Activated CD4-positive, alpha-beta T cell treated with anti-CD3 and anti-CD28 coated beads, Interleukin-2, amount 50 U/mL, for 4 hours (primary cell): ENCODE measurements at places on chromosomes 2 and 18.

DNA sequence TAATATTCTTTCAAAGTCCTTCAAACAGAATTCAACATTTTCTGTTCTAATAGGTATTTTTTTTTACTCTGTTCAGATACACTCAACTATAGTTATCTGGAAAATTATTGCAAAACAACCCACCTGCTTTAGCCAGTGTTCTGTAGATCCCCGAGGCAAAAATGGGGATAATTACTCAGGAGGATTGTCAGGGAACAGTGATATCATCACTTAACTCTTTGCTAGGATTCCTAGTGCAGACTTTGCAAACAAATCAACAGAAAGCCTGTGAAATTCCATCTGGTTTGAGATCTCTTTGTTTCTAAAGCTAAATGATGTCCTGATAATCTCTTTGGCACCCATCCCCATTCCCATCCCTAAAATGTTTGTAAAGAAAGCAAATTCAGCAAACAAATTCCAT, 413.6 kb upstream of the MEIS1 start:
- no peak for DNase-seq

DNA sequence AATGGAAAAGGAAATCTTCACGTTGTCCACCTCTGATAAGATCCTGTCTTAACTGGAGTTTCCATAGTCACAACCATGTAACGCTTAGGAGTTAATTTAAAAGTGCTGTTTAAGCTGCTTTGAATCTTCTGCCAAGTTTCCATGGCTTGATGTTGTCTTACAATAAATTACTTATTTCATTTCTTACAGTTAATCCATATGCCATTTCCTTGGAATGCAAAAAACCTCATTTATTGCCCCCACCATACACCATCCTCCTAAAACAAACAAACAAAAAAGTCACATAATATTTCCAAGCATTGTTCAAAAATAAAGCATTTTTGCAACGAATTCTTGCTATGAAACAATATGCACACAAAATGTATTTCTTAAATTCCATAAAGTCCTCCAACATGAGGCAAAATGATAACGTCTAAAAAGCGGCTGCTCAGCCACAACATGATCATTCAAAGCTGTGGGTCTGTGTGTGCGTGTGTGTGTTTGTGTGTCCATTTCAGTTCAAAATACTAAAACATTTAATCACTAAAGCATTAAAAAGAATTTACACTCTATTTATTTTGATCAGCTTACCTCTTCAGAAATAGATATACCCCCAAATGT, 46.8 kb upstream of the PXDN start:
- no peak for DNase-seq

- DNase-seq = no peak
Measured at GRCh38 chr2:82124629-82125028, 1820.1 kb upstream of the LRRTM1 start.

DNA sequence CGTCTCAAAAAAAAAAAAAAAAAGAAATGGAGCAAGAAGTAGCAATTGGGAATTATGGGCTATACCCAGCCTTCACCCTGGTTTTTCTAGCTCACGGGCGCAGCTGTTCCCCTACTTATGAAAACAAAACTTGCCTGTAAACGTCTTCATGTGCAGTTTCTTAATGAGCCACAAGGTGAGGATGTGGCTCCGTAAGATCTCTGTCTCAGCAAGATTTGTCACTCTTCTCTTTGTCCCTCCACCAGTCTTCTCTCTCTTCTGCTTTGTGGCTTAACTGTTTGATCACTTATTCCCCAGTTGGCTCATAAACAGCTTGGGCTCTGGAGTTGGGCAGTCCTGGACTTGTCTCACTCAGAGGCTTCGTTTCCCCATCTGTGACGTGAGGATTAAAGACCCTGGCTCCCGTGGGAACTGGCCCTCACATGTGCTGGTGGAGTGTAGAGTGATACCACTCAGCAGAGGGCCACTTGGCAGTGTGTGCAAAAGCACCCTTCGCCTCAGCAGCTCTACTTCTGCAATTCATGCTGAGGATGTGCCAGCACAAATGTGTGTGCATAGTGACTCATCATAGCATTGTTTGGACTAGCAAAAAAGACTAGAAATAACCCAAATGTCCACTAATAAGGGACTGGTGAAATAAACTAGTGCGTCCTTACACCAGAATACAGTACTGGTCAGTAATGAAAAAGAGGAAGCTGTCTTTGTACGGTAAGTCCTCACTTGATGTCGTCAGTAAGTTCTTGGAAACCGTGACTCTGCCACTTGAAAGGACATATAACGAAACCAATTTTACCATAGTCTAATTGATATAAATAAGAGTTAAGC, 8.7 kb downstream of the CEP68 start:
- peak; percentile 21 for DNase-seq

GRCh38 chr2:16194931-16195680, 254.8 kb downstream of the MYCN start:
- DNase-seq = no peak

GRCh38 chr2:203578759-203579643, 43.9 kb upstream of the RAPH1 start:
- no peak for DNase-seq

DNA sequence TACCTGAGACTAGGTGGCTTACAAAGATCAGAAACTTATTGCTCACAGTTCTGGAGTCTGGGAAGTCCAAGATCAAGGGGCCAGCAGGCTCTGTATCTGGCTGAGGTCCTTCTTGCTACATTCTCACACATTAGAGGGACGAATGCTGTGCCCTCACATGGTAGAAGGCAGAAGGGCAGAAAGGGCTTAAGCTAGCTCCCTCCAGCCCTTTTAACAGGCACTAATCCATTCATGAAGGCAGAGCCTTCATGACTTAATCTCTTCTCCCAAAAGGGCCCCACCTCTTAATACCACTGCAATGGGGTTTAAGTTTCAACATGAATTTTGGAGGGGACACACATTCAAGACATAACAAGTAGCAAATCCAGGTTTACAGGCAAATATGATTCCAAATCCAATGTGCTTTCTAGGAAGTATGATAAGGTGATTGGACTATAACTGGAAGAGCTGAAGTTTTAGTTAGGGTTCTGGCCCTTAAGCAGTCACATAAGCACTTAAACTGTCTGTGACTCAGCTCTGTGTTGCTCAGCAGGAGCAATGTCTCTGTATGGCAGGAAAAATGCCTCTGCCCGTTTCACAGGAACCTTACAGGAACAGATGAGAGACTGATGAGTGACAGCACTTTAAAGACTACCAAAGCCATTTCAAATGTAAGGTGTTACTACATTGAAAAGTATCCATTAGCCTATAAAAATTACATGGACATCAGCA, 119.6 kb upstream of the PTPRM start:
- no peak for DNase-seq

GRCh38 chr2:131093696-131094462, 619 bp upstream of the FAM168B start:
- DNase-seq = no peak

DNA sequence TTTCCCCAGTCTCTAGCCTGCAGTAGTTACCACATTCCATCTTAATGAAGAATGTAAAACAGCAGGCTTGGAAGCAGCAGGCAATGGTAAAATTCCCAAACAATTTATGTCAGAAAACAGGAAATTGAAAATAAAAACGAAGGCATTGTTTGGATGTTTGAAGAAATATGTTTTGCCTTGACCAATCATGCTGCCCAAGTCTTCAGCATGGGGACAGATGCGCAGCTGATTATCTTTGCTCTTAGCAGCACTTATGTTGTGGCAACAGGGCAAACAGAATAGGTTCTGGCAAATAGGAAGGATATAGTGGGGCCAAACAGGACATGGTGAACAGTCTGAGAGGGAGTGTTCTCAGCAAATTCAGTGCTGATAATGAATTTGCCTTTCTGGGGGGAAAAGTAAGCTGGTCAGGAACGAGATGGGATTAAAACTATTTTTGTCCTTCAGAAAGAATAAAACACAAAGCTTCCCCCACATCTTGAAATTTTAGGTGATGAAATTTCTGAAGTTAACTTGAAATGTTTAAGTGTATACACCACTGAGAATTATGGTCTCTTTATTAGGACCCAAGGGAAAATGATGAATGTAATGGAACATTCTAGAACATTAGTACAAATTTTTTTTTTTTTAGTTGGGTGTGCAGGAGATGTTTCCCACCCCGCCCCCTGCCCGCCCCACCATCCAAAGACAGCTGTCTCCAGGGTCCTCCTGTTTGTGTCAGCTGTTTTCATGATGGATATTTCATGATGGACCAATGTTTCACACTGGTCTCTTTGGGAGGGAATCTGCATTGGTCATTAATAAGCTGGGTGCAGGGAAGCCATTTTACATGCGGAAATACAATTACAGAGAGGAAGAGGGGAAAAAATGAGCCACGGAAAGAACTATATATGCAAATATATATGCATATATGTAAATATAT, 239.5 kb upstream of the REV1 start:
- no peak for DNase-seq

- no peak for DNase-seq
Measured at GRCh38 chr2:97966545-97967215, 29.1 kb downstream of the TMEM131 start.

DNA sequence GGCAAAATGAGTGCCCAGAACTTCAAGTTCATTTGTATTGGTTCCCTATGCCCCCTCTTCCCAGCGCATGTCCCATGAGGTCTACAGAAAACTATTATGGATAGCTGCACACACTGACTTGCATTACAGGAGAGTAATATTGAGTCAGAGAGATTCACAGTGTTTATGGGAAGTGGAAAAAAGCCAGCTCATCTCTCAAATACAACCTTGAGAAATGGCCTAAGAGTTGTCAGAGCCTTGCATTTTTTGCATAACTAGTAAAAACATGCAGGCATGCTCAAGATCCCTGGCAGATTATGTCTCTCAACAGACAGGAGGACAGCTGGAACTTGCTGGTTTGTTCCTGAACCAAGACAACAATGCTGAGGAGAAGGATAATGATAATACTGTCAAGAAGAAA, 1292.8 kb downstream of the DSC3 start:
- no peak for DNase-seq

GRCh38 chr2:226796840-226797288, 2.8 kb downstream of the IRS1 start:
- no peak for DNase-seq

GRCh38 chr2:121289271-121289670, 4.3 kb upstream of the TFCP2L1 start:
- no peak for DNase-seq

DNA sequence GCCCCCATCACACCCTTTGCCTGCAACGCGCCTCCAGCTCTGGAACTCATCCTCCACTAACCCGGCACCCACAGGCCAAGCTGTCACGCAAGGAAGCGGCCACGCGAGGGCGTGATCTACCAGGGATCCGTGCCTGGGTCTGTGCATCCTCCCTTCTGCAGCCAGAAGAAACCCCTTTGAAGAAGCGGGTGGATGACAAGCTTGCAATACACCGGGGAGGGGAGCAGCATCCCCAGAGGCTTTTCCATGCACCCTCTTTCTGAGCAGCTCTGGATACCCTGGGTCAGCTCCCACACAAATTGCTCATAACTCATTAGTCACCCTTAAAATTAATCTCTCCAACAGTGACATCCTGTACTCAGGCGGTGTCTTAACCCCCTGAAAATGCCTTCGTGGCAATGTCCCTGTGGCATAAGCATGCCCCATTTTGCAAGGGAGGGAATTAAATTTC, 47.6 kb downstream of the PDCL3 start:
- DNase-seq = peak; percentile 78

GRCh38 chr18:46155641-46156051, 51.5 kb downstream of the HAUS1 start:
- DNase-seq = peak; percentile 39

GRCh38 chr2:214536625-214537024, 125.8 kb downstream of the VWC2L start:
- DNase-seq = no peak

DNA sequence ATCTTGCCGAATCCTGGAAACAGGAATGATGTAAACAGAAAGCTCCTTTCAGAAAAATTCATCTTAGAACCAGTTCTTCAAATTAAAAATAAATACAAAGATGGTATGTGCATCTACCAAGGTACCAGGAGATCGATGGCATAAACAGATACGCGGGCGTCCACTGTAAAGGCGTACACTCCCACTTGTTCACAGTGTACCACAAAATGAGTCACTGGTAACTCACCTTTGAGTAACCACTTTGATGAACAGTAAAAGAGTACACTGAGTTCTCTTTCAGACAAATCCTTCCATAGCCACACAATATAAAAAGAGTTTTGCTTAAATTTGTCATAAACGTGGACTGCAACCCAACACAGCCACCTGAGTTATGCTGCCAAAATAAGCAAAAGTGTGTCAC, 128.3 kb downstream of the DNER start:
- DNase-seq = no peak

- no peak for DNase-seq
Measured at GRCh38 chr2:205764270-205764746, 82.0 kb downstream of the NRP2 start.

- no peak for DNase-seq
Measured at GRCh38 chr2:13876491-13877037, 756.0 kb upstream of the LRATD1 start.

- no peak for DNase-seq
Measured at GRCh38 chr18:3874125-3874524, 424.2 kb downstream of the TGIF1 start.

- DNase-seq = no peak
Measured at GRCh38 chr18:56575819-56576663, 62.4 kb downstream of the TXNL1 start.

GRCh38 chr2:98180456-98180855, 93.5 kb downstream of the VWA3B start:
- no peak for DNase-seq

DNA sequence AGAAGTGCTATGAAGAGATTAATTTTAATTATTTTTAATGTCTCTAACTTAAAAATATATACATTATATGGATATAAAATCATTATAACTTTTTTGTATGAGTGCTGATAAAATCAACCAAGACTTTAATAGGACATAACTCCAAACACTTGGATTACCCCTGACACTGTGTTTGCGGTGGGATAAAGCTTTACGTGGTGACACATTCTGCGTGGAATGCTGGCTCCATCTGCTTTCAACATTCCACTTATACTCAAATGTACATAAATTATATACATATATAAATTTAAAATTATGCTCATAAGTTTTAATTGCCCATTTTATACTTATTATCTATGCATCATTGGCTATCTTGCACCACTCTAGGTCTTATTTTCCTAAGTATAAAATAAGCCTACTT, 30.5 kb downstream of the LINC00305 start:
- DNase-seq = no peak

GRCh38 chr2:156157670-156158069, 174.9 kb downstream of the NR4A2 start:
- DNase-seq = no peak

DNA sequence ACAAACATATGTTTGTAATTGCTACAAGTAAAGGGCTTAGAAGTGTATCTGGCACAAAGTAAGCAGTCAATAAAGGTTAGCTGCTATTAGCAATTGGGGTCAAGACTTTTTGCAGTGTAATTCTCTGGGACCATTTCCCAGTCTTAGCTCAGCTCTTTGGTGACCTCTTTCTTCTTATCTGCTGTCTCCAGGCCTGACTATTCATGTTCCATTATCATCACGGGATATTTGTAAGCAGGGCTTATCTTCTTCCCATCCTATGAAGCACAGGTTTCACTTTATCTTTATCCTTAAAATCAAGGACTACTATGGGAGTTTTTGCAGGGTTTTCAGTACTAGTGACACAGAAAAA, 131.7 kb downstream of the DOCK10 start:
- no peak for DNase-seq

- DNase-seq = no peak
Measured at GRCh38 chr2:46382331-46383112, 85.3 kb downstream of the EPAS1 start.
